Posterior cingulate gyrus (tissue), 11 donors: ENCODE measurements at places on chromosomes 1 and 21.
A peak's percentile ranks its signal among the peaks of the same experiment; 100 is the strongest.

- DNase-seq: no peak
Observed at GRCh38 chr1:91806769-91807700, 78.9 kb downstream of the TGFBR3 start.

GRCh38 chr1:192793983-192794767, 14.7 kb upstream of the RGS2 start:
- no peak for DNase-seq

DNA sequence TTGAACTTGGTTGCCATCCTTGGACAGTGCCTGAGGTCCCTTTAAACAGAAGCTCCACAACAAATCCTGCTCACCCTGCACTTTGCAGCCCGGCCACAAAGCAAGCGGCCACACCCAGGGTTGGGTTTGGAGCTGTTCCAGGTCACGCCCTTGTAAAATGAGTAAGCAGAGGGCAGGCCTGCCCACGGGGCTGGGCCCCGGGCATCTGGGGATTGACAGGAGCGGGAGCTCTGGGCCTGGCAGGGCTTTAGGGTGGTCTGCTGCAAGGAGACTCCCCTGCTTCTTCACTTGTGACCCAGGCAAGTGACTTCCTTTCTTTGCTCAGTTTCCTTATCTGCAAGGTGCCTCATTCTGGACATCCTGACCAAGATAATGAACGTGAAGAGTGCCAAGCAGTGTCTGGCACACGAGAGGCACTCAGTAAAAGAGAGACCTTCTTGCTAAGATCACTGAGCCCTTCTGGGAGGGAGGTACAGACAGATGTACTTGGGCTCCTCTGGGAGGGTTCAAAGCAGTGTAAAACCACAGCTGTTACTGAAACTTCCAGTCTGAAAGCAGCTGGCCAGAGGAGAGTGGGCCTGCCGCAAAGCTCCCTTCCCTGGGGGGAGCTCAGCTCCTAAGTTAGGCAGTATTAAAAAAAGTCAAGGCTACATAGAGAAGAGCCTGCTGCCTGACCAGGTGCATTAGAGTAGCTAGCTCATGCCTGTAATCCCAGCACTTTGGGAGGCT, 2.6 kb downstream of the E2F2 start:
- DNase-seq: no peak

GRCh38 chr1:156642265-156643048, 540 bp downstream of the BCAN start:
- peak; percentile 92 for DNase-seq

- DNase-seq: no peak
Observed at GRCh38 chr1:60113028-60113427, 39.5 kb upstream of the C1orf87 start.

- DNase-seq: no peak
Observed at GRCh38 chr1:20883766-20884165, 96.7 kb upstream of the HP1BP3 start.

DNA sequence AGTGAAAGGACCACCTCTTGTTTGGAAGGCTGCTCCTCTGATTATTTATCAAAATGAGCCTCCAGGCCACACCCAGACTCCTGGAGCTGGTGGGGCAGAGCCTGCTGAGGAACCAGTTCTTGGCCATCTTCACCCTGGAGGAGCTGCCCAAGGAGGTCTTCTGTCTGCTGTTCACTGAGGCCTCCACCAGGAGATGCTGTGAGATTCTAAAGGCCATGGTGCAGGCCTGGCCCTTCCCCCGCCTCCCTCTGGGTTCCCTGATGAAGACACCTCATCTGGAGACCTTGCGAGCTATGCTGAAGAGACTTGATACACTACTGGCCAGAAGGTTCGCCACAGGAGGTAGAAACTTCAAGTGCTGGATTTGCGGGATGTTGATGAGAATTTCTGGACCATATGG, 61.7 kb upstream of the GJA8 start:
- DNase-seq: no peak

DNA sequence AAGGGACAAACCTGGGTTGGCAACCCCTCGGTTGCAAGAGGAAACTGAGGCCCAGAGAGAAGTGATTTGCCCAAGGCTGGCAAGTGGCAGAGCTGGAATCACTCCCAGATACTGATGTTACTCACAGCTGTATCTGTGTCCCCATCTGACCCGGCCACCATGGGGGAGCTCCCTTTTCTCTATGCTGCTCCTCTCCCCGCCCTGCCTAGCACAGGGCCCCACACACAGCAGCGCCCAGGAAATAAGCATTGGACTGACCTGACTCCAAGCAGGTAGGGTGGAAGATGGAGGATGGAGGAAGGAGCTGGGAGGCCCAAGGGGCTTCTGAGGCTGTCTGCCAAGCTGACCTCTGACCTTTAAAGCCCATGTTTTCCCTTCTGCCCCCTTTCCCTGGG, 3.0 kb upstream of the FBLIM1 start:
- no peak for DNase-seq

DNA sequence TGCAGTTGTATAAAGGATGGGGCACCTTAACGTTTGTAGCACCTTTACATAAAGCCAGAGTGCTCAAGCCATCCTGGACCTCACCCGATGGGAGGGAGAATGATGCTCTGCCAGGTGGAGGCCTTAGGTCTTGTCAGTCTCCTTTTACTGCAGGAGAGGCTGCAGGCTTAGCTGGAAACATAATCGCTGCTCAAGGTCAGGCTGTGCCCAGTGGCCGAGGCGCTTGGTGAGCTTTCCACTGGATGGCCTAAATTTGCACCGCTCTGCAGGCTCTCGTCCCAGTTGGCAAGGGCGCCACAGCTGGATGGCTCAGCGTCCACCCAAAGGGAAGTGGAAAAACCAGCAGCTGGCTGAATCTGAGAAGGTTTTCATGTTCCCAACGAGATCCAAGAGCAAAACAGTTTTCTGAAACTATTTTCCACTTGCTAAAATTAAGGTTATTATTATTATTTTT, 438.9 kb downstream of the CAMTA1 start:
- no peak for DNase-seq

- no peak for DNase-seq
Observed at GRCh38 chr1:96259399-96259798, 462.2 kb upstream of the PTBP2 start.

- DNase-seq: no peak
Observed at GRCh38 chr1:67977756-67978155, 72.7 kb downstream of the DIRAS3 start.

- no peak for DNase-seq
Observed at GRCh38 chr1:237763751-237764150, 127.0 kb downstream of the ZP4 start.

- DNase-seq: no peak
Observed at GRCh38 chr1:88701275-88701674, 17.2 kb downstream of the PKN2 start.

DNA sequence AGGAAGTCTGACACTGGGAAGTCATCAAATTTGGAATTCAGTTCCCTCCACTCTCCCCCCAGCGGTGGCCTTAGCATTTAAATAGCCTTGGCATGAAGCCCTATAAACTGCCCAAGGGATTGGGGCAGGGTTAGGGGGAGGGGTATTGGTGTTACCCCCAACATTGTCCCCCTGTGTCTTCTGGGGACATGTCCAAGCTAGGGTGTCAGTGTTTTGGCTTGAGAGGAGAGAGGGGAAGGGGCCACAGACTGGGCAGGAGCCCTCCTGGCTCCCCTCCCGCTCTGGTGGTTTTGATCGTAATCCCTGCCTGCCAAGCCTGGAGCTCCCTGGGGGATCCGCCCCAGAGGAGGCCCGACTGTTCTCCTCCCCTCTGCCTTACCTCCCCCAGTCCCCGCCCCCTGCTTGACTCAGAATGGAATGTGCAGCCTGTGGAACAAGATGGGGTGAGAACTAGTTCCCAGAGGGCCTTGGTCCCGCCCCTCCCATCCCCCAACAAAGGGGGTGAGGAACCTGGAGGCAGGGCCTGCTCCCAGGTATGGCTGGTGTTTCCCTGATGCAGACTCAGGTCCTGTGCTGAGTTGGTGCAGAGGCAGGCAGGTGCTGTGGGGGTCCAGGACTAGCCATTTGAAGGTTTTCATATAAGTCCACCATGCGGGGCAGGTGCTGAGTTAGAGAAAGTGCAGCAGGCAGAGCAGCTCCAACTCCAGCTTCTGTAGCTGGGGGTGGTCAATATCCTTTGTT, 7.4 kb downstream of the SOX13 start:
- peak; percentile 81 for DNase-seq

GRCh38 chr1:203914292-203914691, 52.9 kb downstream of the SNRPE start:
- no peak for DNase-seq

DNA sequence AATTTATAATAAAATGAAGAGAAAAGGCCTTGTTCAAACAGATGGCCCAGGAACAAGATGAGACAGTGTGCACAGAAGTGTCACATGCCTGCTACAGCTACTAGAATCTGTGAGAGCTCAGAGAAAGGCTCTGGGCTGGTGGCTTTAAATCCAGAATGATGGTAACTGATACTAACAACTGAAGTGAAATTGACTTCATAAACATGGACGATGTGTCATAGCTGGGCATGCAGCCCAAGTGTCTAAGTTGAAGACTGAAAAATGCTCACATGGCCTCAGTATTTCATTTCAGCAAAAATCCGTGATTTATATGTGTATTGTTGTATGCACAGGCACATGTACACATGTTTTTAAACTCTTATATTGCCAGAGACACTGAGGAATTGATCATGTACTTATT, 208.3 kb upstream of the RUNX1 start:
- peak; percentile 37 for DNase-seq

- DNase-seq: no peak
Observed at GRCh38 chr1:53734650-53735211, 4.2 kb downstream of the GLIS1 start.

DNA sequence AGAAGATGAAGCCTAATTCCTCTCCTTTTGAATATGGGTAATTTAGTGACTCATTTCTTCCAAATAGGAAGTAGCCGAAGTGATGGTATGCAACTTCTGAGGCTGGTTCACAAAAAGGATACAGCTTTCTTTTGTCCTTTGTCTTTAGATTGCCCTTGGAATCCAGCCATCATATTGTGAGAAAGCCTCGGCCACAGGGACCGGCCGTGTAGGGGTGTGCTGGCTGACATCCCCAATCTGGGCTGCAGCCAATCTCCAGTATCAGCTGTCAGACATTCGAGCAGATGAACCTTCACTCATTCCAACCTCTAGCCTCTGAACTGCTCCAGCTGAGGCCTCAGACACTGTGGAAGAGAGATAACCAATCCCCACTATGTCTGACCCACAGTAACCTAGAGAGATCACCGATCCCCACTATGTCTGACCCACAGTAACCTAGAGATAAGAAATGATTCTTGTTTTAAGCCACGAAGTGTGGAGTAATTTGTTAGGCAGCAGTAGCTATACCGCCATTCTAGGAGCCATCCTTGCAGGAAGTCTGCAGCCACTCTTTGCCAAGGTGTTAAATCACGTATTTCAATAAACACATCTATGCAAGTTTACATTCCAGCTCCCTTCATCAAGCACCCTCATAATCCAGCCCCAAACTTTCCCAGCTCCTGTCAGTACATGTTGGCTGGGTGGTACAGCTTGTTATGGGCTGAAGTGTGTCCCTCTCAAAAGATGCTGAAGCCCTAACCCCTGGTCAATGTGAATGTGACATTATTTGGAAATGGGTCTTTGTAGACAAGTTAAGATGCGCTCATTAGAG, 2.9 kb upstream of the DIP2A start:
- DNase-seq: no peak

- peak; percentile 54 for DNase-seq
Observed at GRCh38 chr1:203669739-203670138, 43.1 kb downstream of the ATP2B4 start.

- no peak for DNase-seq
Observed at GRCh38 chr1:221514806-221515205, 227.1 kb downstream of the DUSP10 start.

- DNase-seq: no peak
Observed at GRCh38 chr1:94646786-94647555, 105.4 kb upstream of the F3 start.

DNA sequence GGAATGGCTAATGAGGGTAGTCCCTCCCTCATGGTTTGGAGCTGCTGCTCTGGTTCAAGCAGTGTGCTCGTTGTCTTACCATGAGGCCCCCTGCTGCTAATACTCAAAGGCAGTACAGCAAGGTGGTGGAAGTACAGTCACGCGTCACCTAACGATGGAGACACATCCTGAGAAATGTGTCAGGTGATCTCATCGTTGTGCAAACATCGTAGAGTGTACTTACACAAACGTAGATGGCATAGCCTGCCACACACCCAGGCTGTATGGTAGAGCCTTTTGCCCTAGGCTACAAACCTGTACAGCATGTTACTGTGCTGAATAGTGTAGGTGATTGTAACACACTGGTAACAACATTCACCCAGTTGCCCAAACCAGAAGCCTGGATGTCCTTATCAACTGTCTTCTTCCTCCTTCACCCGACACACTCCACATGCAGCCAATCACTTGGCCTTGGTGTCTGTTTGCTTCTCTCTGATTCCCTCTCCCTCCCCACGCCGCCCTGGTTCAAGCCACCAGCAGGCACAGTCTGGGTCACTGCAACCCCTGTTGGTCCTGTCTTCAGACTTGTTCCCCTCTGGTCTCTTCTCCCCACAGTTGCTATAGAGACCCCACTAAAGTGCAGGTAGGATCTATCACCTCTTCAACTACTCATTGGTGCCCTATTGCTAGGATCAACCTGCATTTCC, 6.0 kb upstream of the KCNA2 start:
- DNase-seq: no peak

DNA sequence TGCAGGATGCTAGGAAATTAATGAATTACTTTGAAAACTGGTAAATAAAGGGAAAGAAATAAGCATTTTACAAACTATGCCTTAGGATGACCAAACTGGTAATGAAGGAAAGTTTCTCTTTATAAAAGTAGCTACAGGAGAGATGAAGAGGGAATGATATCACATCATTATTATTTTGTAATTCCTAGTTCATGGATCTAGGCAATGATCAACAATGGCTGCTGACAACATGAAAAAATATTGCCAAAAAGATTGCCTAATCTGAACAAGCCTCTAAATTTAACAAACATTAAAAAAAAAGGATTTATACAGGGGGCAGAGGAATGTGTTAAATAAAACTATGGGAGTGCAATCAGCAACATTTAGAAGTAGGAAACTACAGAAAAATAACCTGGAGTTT, 38.9 kb downstream of the NOS1AP start:
- no peak for DNase-seq

DNA sequence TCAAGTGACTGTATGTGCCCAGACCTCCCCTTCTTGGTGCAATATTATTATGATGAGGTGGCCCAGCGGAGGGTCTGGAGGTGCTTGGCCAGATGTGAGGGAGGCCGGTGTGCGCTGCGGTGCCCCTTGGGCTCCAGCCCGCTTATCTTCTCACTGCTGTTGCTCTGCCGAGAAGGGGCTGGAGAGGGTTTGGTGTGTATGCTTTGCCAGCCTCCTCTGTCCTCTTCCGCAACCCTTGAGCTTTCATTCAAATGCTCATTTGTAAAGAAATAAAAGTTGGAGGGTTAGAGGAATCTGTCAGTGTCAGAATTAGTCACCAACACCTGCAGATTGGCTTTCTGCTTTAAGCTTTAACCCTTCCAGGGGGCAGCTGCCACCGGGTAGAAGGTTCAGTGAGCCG, 19.7 kb downstream of the RNF220 start:
- no peak for DNase-seq
